Tibial nerve (tissue), 4 donors: ENCODE measurements at places on chromosomes 5 and 9. TPM values are rescaled to one million over a fixed set of nuclear protein-coding genes. Genes with fewer than 3 reads are reported as not detected.

Gene OR1N2
- not detected for total RNA-seq

Gene TSLP
- total RNA-seq, result 1.8 TPM

DNA sequence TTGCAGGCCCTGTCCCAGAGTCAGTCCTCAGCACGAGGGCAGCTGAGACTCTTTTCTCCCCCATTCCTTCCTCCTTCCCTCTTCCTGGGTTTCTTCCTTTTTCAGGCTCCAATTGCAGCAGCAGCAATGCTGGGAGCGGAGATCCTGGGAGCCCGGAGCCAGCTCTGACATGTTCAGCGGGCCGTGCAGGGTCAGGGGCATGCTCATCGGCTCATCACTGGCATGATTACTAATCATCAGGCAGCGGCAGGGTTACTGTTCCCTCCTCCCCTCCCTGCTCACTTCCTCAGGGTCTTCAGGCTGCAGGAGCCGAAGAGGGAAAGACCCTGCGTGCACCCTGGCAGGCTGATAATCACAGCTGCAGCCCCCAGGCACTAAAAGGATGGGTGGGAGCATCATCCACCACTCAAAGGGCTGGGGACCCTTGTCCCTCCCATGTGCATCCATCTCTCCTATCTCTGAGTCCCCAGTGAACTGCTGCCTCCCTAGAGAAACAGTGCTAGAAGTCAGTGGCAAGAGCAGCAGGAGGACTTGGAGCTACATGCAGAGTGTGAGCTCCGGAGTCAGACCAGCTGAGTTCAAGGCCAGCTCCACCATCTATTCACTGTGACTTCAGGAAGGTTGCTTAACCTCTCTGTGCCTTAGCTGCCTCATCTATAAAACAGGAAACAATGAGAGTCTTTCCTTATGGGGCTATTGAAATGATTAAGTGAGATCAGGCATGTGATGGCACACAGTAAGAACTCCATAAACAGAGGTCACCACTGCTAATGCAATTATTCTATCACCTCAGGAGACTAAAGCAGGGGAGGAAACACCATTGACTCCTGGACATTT lies 7.8 kb upstream of the KCNIP1 start:
- DNase-seq, result no peak

GRCh38 chr5:38249301-38249700 lies 9.1 kb upstream of the EGFLAM start:
- no peak for DNase-seq

DNA sequence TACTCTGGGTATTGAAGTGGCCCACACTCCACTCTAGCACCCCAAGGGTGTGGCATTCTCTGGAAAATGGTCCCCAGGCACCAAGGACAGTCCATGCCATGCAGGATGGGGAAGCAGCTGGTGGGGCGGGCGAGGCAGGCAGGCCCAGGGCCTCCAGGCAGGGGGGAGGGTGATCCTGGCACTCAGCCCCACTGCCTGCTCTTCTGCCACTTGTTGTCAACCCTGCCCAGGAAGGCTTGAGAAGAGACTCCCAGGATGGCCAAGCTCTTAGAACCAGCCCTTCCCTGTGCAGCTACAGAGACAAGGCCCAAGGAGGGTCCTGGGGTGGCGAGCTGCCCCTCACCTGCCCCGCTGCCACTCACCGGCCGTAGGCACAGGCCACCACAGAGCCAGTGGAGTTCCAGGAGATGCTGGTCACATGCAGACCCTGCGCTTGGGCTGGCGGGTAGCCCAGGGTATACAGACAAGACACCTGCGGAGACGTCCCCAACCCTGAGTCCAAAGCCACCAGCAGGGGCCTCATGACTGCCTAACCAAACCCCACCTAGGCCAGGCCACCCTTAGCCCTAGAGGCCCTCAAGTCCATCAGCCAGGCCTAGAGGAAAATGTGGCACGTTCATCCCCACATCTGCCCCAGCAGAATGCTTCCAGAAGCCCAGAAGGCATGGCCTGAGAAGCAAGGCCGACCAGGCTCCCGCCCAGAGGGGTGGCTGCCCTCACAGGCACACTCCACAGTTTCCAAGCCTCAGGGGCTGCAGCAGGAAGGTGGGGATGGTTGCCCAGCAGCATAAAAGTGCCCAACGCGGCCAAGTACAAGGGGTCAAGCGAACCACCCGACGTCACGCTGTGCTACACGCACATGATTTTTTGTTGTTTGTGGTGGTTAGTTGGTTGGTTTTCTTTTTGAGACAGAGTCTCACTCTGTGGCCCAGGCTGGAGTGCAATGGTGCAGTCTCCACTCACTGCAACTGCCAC lies 19.8 kb downstream of the DYNC2I2 start:
- no peak for DNase-seq

DNA sequence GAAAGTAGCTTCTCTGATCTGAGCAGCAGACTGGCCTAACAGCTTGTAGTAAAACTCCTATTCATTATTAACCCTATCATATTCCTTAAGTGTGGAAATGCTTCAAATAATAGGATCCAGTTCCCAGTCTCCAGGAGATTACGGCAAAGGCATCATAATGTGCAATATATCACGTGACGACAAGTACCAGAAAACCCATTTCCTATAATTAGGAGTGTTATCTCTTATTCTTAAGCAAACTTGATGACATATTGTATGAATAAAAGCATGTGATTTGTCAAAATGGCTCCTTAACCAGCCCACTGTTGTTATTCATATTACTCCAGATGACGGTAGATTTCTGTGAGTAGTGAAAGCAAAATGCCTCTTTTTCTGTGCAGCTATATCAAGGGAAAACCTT lies 2.9 kb downstream of the SV2C start:
- no peak for DNase-seq

DNA sequence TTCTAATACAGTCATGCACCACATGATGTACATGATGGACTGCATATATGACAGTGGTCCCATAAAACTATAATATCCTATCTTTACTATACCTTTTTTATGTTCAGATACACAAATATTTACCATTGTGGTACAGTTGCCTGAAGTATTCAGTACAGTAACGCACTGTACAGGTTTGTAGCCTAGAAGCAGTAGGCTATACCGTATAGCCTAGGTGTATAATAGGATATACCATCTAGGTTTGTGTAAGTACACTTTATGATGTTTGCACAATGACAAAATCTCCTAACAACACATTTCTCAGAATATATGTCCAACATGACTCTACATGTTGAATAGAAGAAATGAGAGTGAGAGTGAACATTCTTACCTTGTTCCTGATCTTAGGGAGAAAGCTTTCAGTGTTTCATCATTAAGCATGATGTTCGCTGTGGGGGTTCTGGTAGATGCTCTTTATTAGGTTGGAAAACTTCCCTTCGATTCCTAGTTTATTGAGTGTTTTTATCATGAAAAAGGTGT lies 31.8 kb downstream of the AMBP start:
- no peak for DNase-seq

DNA sequence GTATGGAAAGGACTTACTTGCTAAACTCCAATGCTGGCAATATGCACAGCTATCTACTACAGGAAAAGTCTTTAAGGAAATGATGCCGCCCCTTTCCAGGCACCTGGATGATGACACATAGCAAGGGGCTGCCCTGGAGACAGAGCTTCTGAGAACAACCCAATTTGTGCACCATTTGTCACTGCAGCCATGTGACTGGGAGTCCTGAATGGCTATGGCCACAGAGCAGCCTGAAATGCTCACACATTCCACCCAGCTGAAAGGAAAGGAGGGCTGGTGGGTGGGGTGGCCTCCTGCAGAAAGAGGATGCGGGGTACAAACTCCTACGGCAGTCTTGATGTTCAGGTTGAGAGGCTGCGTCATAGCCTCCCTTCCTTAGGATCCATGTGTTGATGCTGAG lies 70.1 kb upstream of the FSTL4 start:
- no peak for DNase-seq

GRCh38 chr5:173832386-173832785 lies 55.8 kb upstream of the CPEB4 start:
- no peak for DNase-seq

DNA sequence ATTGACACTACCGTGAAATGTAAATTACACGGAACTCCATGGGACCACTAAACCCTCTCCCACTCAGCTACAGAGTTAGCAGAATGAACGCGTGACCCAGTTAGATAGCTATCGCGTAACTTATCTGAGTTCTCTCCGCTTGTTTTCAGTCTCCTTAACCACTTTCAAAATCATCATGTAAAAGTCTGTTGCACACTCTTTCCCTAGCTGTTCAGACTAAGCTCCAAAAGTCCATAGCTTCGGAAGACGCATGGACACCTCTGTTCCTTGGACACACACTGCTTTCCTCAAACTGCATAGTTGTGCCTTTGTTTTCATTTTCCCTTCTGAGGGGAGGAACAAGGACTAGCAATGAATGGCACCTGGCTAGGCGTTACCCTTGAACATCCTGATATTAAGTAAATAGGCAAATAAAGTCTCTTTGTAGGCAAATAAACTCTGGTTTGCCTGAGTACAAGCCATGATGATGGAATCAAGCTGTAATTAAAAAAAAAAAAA lies 83.3 kb downstream of the DAPK1 start:
- DNase-seq, result no peak

GRCh38 chr5:120512068-120512467 lies 48.0 kb downstream of the PRR16 start:
- no peak for DNase-seq
